Immature natural killer cell (primary cell): ENCODE measurements at places on chromosomes 13 and 19. TPM values are rescaled to one million over a fixed set of nuclear protein-coding genes. Genes with fewer than 3 reads are reported as not detected.

TUBA3C gene
- polyA plus RNA-seq = not detected

AKAP8 gene
- 7.8 TPM for polyA plus RNA-seq

MUC16 gene
- polyA plus RNA-seq = not detected

CD22 gene
- 0.93 TPM for polyA plus RNA-seq

RGL3 gene
- polyA plus RNA-seq = not detected

GNG7 gene
- 0.22 TPM for polyA plus RNA-seq

HPN gene
- polyA plus RNA-seq = not detected

COX7A1 gene
- not detected for polyA plus RNA-seq

CEACAM7 gene
- not detected for polyA plus RNA-seq

SLC10A2 gene
- not detected for polyA plus RNA-seq

C19orf18 gene
- polyA plus RNA-seq = not detected

- H3K27me3 ChIP-seq = peaks cover 4% of the 10 kb centered on the region
- no peak overlapping the region for H3K27ac ChIP-seq
- H3K4me1 ChIP-seq = no peaks in the 10 kb centered on the region
- DNase-seq = peak; percentile 11
- no peak overlapping the region for H3K4me3 ChIP-seq
These were observed 12.1 kb upstream of the CEACAM8 start for GRCh38 chr19:42606660-42607351.

DNA sequence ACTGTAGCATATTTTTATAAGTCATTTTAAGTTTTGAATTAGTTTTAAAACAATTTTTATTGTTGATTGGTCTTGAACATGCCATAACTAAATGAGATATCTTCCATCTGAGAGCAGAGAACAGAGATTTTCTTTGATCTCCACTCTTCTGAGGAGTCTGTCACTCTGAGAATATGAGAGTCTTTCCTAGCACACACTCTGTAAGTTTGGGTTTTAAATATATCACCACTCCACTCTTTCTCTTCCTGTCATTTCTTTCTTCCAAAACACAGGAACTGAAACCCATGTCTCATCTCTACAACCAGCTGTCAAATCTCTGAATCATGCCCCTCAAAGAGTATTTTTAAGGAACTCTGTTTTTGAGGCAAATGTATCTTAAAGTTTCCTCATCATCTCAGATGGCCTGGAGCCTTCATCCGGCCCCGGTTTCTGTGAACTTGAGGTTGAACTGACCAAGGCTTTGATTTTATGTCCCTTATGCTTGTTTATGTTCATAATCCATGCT, 698.2 kb upstream of the SGCG start:
- no peak for DNase-seq
- no peaks in the 10 kb centered on the region for H3K36me3 ChIP-seq
- no peaks in the 10 kb centered on the region for H3K4me1 ChIP-seq
- no peak overlapping the region for H3K27ac ChIP-seq
- H3K27me3 ChIP-seq = no peaks in the 10 kb centered on the region

DNA sequence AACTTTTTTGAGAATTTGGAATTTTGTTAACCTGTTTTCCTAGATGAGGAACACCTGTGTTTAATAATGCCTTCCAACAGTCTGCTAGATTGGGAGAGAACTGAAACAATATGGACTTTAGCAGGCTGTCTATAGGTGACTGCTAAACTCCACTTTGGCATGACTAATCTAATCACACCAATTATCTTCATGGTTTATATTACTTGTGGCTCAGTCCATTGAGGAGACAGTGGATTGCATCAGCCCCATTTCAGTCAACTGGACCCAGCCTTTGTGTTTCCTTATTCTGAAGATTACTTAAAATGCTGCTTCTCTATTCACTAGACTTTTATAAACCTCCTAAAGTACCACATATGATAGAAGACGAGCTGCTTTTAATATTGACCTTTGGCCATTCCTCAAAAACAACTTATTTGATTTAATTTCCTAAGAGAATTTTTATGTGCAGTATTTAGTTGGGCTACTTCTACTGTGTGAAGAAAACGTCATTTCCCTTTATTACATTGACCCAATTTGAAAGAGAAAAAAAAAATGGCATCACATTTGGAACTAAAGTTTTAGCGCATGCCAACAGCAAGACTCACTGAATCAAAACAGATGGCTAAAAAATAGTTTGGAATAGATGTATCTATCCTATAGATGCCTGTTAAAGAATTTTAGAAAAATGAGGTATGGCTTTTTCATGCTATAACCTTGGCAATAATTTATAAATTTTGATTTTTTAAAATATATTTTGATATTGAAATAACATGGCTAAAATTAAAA, 295.8 kb downstream of the NDFIP2 start:
- no peak for DNase-seq
- no peak overlapping the region for H3K4me3 ChIP-seq
- H3K27me3 ChIP-seq = no peaks in the 10 kb centered on the region
- H3K27ac ChIP-seq = no peak overlapping the region

DNA sequence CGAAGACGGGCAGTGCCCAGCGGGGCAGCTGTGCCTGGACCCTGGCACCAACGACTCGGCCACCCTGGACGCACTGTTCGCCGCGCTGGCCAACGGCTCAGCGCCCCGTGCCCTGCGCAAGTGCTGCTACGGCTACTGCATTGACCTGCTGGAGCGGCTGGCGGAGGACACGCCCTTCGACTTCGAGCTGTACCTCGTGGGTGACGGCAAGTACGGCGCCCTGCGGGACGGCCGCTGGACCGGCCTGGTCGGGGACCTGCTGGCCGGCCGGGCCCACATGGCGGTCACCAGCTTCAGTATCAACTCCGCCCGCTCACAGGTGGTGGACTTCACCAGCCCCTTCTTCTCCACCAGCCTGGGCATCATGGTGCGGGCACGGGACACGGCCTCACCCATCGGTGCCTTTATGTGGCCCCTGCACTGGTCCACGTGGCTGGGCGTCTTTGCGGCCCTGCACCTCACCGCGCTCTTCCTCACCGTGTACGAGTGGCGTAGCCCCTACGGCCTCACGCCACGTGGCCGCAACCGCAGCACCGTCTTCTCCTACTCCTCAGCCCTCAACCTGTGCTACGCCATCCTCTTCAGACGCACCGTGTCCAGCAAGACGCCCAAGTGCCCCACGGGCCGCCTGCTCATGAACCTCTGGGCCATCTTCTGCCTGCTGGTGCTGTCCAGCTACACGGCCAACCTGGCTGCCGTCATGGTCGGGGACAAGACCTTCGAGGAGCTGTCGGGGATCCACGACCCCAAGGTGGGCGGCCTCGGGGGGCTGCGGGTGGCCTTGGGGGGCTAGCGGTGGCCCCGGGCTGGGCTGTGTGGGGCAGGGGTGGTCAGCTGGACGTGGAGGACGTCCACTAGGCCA, 4.8 kb downstream of the GRIN3B start:
- no peak for DNase-seq
- H3K27me3 ChIP-seq = no peaks in the 10 kb centered on the region
- H3K27ac ChIP-seq = no peak overlapping the region
- no peaks in the 10 kb centered on the region for H3K36me3 ChIP-seq

GRCh38 chr19:57171551-57172081, 4.3 kb upstream of the DUXA start:
- peak overlapping the region; percentile 67 for H3K27ac ChIP-seq
- H3K27me3 ChIP-seq = peaks cover 10% of the 10 kb centered on the region
- DNase-seq = peak; percentile 50
- no peaks in the 10 kb centered on the region for H3K36me3 ChIP-seq

GRCh38 chr19:51660975-51661600, 14.5 kb upstream of the SIGLEC14 start:
- no peaks in the 10 kb centered on the region for H3K36me3 ChIP-seq
- H3K4me3 ChIP-seq = no peak overlapping the region
- H3K4me1 ChIP-seq = peaks cover 5% of the 10 kb centered on the region
- no peak for DNase-seq
- H3K27me3 ChIP-seq = peaks cover 9% of the 10 kb centered on the region
- H3K27ac ChIP-seq = no peak overlapping the region

GRCh38 chr19:7366701-7367420, 18.1 kb downstream of the ARHGEF18 start:
- H3K36me3 ChIP-seq = peaks cover 20% of the 10 kb centered on the region
- no peak for DNase-seq
- H3K27ac ChIP-seq = peak overlapping the region; percentile 62
- no peak overlapping the region for H3K4me3 ChIP-seq
- peaks cover 2% of the 10 kb centered on the region for H3K27me3 ChIP-seq

GRCh38 chr13:28470296-28470695, 24.6 kb downstream of the FLT1 start:
- peaks cover 5% of the 10 kb centered on the region for H3K27me3 ChIP-seq
- H3K36me3 ChIP-seq = no peaks in the 10 kb centered on the region
- no peaks in the 10 kb centered on the region for H3K4me1 ChIP-seq
- H3K4me3 ChIP-seq = no peak overlapping the region

GRCh38 chr13:20708216-20708615, 4.7 kb downstream of the IL17D start:
- DNase-seq = no peak
- H3K4me1 ChIP-seq = peaks cover 8% of the 10 kb centered on the region
- no peak overlapping the region for H3K4me3 ChIP-seq
- H3K27me3 ChIP-seq = peaks cover 5% of the 10 kb centered on the region
- no peak overlapping the region for H3K27ac ChIP-seq

- H3K4me1 ChIP-seq = no peaks in the 10 kb centered on the region
- H3K27ac ChIP-seq = peak overlapping the region; percentile 67
- H3K27me3 ChIP-seq = peaks cover 2% of the 10 kb centered on the region
These were observed 9.8 kb upstream of the DACT3 start for GRCh38 chr19:46670813-46671212.

GRCh38 chr19:46625731-46626130, 842 bp upstream of the PTGIR start:
- no peak for DNase-seq
- H3K36me3 ChIP-seq = no peaks in the 10 kb centered on the region
- no peak overlapping the region for H3K4me3 ChIP-seq
- no peaks in the 10 kb centered on the region for H3K4me1 ChIP-seq

DNA sequence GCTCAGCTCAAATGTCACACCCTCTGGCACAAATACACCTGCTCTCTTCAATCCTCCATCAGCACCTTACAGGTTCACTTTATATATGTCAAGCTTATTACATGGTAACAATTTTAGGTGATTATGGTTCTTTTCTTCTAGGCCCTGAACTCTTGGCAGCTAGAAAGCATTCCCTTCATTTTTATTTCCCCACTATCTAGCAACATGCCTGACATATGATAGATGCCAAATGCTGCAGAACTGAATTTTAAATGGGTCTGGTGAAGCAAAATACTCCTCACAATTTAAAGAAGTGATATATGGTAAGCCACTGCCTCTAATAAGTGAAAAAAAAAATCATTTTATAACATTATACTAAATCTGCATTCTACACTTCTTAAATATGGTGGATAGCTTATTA, 95.2 kb downstream of the USP12 start:
- H3K4me3 ChIP-seq = no peak overlapping the region
- H3K4me1 ChIP-seq = peaks cover 19% of the 10 kb centered on the region
- DNase-seq = no peak
- no peak overlapping the region for H3K27ac ChIP-seq

GRCh38 chr19:12783849-12784393, 7.4 kb upstream of the JUNB start:
- no peak for DNase-seq
- peak overlapping the region; percentile 92 for H3K27ac ChIP-seq
- peaks cover 20% of the 10 kb centered on the region for H3K27me3 ChIP-seq
- peak overlapping the region; percentile 57 for H3K4me3 ChIP-seq

GRCh38 chr19:58407658-58408151, 744 bp upstream of the ZNF584 start:
- H3K4me3 ChIP-seq = peak overlapping the region; percentile 87
- H3K27me3 ChIP-seq = peaks cover 4% of the 10 kb centered on the region
- H3K27ac ChIP-seq = peak overlapping the region; percentile 95
- no peak for DNase-seq
- no peaks in the 10 kb centered on the region for H3K36me3 ChIP-seq

DNA sequence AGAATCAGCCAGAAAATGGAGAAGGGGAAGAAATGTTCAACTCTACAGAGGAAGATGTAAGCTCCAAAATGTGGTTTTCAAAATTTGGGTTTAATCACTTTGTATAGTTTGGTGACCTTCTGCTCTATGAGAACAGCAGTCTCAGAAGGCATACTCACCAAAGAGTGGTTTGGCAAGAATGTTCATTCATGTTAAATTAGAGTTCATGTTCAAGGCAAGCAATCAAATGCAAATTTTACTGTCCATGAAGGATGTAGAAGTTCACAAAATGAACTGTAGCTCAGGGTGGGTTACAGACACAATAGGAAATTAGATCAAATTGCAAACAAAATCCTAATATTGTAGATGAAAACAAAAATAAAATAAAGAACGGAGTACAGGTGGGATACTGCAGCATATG, 606.7 kb upstream of the PCDH20 start:
- no peak overlapping the region for H3K4me3 ChIP-seq
- H3K27me3 ChIP-seq = no peaks in the 10 kb centered on the region
- no peak for DNase-seq
- no peaks in the 10 kb centered on the region for H3K4me1 ChIP-seq

- H3K4me1 ChIP-seq = peaks cover 28% of the 10 kb centered on the region
- H3K4me3 ChIP-seq = no peak overlapping the region
- no peak overlapping the region for H3K27ac ChIP-seq
- H3K27me3 ChIP-seq = peaks cover 3% of the 10 kb centered on the region
These were observed 1.7 kb downstream of the IL4I1 start for GRCh38 chr19:49894879-49895565.

DNA sequence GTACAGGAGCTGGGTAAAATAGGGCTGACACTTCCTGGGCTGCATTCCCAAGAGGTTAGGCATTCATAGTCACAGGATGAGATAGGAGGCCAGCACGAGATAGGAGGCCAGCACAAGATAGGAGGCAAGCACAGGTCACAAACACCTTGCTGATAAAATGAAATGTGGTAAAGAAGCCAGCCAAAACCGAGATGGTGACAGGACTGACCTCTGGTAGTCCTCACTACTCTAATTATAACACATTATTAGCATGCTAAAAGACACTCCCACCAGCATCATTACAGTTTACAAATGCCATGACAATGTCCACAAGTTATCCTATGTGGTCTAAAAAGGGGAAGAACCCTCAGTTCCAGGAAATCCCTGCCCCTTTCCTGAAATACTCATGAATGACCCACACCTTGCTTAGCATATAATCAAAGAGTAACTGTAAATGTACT, 20.9 kb upstream of the IGSF23 start:
- no peaks in the 10 kb centered on the region for H3K36me3 ChIP-seq
- H3K27me3 ChIP-seq = peaks cover 2% of the 10 kb centered on the region
- peaks cover 9% of the 10 kb centered on the region for H3K4me1 ChIP-seq
- DNase-seq = no peak
- no peak overlapping the region for H3K4me3 ChIP-seq

DNA sequence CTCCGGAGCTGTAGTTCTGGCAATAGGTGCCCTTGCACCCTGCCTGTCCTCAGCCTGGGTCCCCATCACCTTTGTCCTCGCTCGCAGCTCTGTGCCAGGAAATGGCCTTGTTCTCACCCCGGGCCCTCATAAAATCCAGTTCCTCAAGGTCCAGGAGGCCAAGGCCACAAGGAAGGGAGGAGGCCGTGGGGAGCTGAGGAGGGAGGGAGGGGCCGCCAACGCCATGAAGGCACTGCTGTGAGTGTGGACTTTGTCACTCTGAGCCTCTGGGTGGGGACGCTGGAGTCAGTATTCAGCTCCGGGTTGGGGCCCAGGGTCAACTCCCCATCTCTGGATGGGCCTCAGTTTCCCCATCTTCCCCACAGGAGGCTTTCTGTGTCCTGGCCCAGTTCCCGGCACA, 9.2 kb upstream of the GNA11 start:
- H3K36me3 ChIP-seq = no peaks in the 10 kb centered on the region
- no peak overlapping the region for H3K4me3 ChIP-seq
- no peak for DNase-seq
- H3K27me3 ChIP-seq = peaks cover 3% of the 10 kb centered on the region

- H3K36me3 ChIP-seq = no peaks in the 10 kb centered on the region
- peak; percentile 65 for DNase-seq
- H3K4me1 ChIP-seq = peaks cover 74% of the 10 kb centered on the region
- peaks cover 23% of the 10 kb centered on the region for H3K27me3 ChIP-seq
- H3K4me3 ChIP-seq = peak overlapping the region; percentile 79
These were observed 4.3 kb downstream of the MYO9B start for GRCh38 chr19:17079710-17080439.
